ENCODE measurements at places on chromosomes 16 and 17.

DNA sequence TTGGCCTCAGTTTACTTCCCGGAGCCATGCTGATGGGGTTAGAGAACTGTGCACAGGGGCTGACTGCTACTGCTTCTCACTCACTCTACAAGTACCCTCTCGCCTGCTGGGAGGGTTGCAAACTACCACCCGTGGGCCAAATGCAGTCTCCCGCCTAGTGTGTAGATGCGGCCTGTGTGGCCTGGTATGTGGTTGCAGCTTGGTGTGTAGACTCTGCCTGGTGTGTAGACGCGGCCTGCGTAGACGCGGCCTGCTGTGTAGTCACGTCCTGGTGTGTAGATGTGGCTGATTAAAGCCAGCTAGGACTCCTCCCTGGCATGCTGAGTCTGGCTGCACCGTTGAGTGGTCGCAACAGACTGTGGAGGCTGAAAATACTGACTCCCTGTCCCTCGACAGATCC lies 7.3 kb downstream of the CANT1 start:
- DNase-seq = no peak

DNA sequence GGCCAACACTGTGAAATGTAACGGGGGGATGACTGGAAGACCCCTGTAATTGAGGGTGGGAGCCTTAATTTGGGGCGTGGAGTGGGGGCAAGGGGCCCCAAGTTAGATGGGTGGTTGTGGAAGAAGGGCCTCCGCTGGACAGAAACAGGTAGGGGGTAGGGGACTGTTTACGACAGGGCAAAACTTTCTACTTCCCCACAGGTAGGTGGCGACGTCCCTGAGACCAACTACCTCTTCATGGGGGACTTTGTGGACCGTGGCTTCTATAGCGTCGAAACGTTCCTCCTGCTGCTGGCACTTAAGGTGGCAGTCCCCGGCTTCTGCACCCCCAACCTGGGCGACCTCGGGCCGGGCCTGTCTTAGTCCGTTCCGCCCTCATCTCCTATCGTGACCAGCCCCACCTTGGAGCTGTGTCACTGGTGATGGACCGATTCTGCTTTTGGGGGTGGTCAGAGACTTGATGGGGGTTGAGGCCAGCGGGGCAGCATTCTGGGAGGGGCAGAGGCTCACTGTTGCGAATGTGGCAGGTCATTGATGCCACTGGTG lies 6.8 kb downstream of the PPP4C start:
- DNase-seq = no peak

- no peak for DNase-seq
These were observed 38.0 kb downstream of the CA10 start for GRCh38 chr17:52120465-52120864.

- no peak for DNase-seq
These were observed 105.0 kb downstream of the CCDC182 start for GRCh38 chr17:57640079-57640478.
